Erythroblast (primary cell): ENCODE measurements at places on chromosomes 7 and 10.

DNA sequence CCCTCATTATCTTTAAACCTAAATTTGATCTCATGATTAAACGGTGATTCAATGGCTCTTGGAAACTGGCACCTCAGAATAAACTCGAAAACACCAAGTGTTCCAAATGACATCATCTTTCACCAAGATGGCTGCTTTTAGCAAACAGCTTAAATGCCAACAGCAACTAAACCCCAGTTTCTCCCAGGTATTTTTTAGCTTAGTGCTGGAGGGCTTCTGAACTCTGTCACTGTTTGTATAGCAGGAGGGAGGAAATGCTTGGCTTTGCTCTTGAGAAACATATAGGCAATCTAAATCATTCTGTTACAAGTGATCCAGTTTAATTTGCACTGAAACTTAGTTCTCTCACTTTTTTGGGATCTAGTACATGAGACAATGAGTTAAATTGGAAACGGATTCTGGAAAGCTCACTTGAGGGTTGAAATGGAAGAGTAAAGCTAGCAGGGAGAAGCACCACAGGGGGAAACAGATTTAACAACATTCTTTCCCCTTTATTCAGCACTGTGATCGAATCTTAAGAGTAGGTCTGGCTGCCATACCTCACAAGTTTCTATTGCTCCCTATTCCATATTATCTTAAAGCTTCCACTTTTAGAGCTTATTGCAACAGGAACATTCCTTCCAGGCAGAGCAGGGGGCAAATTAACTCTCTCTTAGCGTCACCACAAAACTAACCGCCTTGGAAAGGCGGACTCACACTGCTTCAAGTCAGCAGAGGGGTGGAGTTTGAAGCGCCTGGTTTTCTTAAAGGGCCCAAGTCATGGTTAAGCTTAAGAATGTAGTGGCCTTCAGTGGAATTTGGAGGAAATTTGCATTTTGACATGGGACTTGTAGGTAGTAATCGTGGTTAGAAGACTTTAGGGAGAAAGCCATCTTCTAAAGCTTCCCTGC lies 1.8 kb upstream of the CCDC6 start:
- DNase-seq: peak; percentile 82

DNA sequence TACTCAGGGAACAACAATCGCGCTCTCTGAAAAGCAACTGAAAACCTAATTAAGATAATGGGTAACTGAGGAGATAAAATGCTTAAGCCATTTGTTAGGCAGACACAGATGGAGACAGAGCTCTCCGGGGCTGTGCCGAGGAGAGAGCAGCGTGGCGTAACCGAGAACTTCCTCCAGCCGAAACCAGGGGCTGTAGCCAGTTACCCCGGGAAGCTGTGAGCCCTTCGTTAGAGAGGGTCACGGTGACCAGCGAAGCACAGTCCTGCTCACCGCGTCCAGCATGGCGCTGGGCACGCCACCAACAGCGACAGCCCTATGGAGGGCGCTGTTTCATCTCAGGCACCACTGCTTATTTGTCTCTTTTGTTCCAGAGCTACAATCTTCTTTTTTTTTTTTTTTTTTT lies 16.1 kb downstream of the PAPOLB start:
- no peak for DNase-seq

DNA sequence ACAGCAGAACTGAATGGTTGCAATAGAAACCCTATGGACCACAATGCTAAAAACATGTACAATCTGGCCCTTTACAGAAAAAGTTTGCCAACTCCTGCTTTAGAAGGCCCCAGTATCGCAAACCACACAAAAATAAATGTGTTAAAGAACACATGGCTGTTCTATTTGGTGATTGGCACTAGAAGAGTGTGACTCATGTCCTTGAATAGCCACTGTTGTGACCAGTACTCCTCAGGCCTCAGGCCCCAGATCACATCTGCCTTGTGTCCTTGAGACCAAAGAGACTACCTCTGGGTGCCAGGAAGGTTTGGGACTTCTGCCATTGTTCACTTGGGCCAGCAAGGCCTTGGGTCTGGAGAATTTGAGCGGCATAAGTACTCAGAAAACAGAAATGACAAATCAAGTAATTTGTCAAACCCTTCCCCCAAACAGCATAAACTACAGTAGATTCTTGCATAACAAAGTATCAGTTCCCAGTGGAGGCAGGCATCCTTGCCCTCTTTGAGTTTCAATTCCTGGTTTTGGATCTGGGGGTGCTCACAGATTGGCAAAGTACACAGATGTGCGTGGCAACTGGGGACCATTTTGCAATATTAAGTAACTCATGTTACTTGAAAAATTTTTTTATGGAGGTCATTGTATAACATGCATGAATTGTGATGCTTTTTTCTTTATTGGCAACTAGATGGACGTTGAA lies 50.2 kb downstream of the MTURN start:
- DNase-seq: no peak

- DNase-seq: no peak
These were observed 31.6 kb upstream of the CCDC71L start for GRCh38 chr7:106692450-106693051.

DNA sequence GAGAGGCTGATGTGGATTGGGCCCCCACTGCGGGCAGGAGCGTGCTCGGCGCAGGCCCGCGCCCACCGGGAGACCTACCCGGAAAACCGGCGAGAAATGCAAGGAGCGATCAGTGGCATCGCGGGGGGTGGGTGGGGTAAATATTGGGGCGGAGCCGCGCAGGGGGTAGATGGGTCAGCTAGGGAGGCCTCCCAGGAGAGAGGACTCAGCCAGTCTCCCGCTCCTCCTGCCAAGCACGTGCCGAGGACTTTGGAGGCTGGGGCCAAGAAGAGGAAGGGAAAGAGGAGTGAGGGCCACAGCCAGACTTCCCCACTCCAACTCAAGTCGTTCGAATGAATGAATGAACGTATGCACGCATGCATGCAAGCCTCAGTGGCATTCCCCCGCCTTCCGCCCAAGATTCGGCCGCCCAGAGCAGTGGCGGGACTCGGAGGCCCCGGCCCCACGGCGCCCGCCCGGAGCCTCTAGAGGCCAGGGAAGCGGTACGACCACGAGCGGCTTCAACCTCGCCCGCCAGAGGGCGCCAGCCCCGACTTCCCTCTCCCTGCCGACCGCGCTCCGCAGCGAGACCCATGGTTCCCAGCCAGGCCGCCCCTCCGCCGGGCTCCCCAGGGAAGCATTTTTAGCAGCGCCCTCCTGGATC lies 3.6 kb downstream of the NPM3 start:
- DNase-seq: peak; percentile 77

DNA sequence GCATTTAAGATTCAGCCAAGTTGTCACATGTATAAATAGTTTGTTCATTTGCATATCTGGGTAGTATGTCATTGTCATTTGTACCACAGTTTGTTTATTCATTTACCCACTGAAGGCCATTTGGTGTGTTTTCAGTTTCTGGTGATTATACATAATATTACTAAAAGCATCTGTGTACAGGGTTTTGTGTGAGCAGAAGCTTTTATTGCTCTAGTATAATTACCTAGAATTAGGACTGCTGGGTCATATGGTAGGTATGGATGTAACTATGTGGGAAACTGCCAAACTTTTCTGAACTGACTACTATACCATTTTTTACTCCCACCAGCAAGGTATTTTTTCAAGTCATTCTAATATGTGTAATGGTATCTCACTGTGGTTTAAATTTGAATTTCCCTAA lies 584.0 kb upstream of the GHITM start:
- DNase-seq: no peak

DNA sequence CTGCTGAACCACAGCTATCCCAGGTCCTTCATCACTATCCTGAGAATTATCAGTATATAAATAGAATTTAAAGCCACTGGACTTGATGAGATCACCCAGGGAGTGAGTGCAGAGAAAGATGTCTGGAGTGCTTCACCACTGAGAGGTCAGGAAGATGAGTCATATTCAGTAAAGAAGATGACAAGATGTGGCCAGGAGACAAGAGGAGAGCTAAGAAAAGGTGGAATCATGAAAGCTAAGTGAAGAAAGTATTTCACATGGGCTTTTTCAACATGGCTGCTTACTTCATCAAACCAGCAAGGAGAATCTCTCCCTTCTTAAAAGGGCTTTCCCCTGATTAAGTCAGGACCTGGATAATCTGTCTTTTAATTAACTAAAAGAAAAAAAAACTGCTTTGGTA lies 9.1 kb upstream of the PRKAR2B start:
- peak; percentile 58 for DNase-seq

DNA sequence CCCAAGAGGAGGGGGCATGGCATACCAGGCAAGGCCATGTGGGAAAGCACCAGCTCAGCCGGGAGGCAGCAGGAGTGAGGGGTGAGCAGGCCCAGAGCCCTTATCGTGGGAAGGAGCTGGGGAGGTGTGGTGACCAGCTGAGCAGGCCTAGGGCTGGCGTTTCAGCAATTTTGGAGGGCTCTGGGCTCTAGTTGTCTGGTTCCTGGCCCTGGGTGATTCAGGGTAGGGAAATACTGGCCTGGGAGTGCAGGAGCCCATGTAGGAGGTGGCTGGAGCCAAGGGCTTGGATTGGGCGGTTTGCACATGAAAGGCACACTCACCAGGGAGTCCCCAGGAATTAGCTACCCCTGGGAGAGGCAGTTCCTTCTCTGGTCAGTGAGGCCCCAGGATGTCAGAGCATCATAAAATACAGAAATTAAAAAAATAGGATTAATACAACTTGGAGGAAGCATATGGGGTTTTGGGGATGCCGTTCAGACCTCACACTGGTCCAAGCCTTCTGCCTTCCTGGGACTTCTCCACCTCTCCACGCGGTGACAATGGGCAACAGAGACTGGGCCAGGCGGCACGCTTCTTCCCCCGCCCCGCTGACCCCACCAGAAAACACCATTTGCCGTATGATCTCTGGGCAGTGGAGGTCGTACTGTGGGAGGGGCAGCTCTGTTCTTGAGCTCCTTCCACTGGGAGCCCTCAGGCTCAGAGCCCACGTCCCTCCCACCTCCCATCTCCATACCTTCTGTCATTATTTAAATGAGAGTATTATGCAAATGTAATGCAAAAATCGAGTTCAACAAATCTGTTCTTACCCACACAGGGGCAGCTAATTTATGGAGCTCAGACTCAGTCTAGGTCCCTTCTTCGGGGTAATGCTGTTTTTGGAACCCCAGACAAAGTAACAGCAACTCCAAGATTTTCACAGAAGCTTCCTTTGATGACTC lies 133.0 kb upstream of the FAM20C start:
- DNase-seq: no peak

- DNase-seq: no peak
These were observed 349.8 kb downstream of the NXPH1 start for GRCh38 chr7:8783229-8783628.

GRCh38 chr7:13702251-13702650 lies 287.2 kb downstream of the ETV1 start:
- no peak for DNase-seq

- no peak for DNase-seq
These were observed 82.5 kb upstream of the SP4 start for GRCh38 chr7:21345361-21345760.

DNA sequence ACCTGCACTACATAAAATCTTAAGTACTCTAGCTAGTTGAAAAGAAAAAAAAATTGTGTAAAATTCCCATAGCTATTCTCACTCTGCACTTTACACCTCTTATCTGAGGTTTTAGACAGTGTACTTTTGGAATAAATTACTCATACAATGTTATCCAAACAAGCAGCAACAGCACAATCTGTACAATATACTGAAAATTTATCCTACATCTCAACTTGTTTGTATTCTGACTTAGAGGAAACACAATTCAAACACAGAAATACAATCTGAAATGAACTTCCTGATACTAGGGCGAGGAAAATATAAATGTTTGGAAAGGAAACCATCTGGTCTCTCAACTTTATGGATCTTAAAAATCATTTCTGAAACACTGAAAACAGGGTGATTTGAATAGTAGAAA lies 381.7 kb downstream of the THSD7A start:
- DNase-seq: no peak

- no peak for DNase-seq
These were observed 86.3 kb upstream of the NPS start for GRCh38 chr10:127462643-127463295.

DNA sequence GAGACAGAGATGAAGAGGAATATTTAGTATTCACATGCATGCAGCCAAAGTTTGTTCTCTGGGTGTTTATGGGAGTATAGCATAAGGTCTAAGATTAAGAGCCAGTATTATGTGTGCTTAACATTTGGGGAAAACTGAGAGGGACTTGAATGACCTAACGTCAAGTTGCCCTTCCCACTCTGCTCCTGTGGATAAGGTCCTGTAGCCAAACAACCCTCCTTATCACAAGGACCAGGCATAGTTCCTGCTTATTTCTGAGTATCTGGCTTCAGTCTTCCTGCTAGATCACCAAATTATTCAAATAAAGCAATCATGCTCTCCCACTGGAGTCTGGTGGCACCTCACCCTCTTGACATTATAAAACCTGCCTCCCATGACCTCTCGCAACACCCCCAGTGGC lies 137.9 kb upstream of the SEMA3E start:
- peak; percentile 81 for DNase-seq

- DNase-seq: no peak
These were observed 217.6 kb downstream of the TCERG1L start for GRCh38 chr10:131093795-131094366.

DNA sequence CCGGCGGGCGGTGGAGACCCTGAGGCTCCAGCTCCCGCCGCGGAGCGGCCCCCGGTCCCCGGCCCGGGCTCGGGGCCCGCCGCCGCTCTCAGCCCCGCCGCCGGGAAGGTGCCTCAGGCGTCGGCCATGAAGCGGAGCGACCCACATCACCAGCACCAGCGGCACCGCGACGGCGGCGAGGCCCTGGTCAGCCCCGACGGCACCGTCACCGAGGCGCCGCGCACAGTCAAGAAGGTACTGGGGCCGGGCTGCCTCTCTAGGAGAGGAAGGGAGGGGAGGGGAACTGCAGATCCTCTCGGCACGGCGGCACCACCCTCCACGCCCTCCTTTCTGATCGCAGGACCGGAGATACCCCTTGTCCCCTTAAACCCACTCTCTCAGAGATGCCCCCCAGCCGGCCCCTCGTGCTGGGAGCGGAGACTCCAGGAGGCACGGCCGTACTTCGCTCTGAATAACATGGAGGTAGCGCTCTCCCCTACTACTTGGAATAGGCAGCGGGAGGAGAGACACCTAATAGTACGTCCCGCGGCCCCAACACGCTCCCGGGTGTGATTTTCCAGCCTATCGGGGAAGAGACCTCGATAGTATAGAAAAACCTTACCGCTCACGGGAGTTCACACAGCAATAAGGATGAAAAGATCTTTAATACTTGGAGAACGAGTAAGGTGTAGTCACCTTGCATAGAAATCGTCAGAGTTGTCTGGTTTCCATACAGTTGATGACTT lies 538 bp downstream of the AHCYL2 start:
- peak; percentile 62 for DNase-seq

- DNase-seq: no peak
These were observed 62.4 kb upstream of the MDFIC start for GRCh38 chr7:114859477-114859876.

- no peak for DNase-seq
These were observed 8.1 kb downstream of the TFPI2 start for GRCh38 chr7:93882468-93882867.
